ENCODE measurements at places on chromosomes 13 and 19. TPM values are rescaled to one million over a fixed set of nuclear protein-coding genes. Genes with fewer than 3 reads are reported as not detected.

KEAP1 gene
- 70.4 TPM for total RNA-seq

ZNF433 gene
- total RNA-seq, result 5.5 TPM

EFNB2 gene
- total RNA-seq, result 62.0 TPM

RAB3A gene
- 4.1 TPM for total RNA-seq

ZNF491 gene
- 3.1 TPM for total RNA-seq

CELF5 gene
- total RNA-seq, result 0.41 TPM

ZNF99 gene
- total RNA-seq, result not detected

ELL gene
- total RNA-seq, result 13.6 TPM

OR10H1 gene
- total RNA-seq, result not detected

WDR88 gene
- not detected for total RNA-seq

PSPN gene
- 1.3 TPM for total RNA-seq

TRPC4 gene
- 2.8 TPM for total RNA-seq

PDCD2L gene
- total RNA-seq, result 11.7 TPM

IGFL2 gene
- total RNA-seq, result not detected

CCDC70 gene
- not detected for total RNA-seq

ZNF579 gene
- total RNA-seq, result 9.5 TPM

SRRM5 gene
- not detected for total RNA-seq

PMIS2 gene
- not detected for total RNA-seq

PRDX2 gene
- 362 TPM for total RNA-seq

ADGRE3 gene
- not detected for total RNA-seq

C13orf42 gene
- not detected for total RNA-seq

TPTE2 gene
- total RNA-seq, result not detected

TNNT1 gene
- total RNA-seq, result not detected

ZNF382 gene
- total RNA-seq, result 8.5 TPM

SIGLEC9 gene
- total RNA-seq, result not detected

PDE4A gene
- total RNA-seq, result 5.3 TPM

SLITRK5 gene
- 0.06 TPM for total RNA-seq

ZNF626 gene
- total RNA-seq, result 5.7 TPM

ZFP28 gene
- 5.4 TPM for total RNA-seq

KIRREL2 gene
- total RNA-seq, result not detected

ZNF417 gene
- total RNA-seq, result 8.6 TPM

SCEL gene
- total RNA-seq, result not detected

MRI1 gene
- 34.0 TPM for total RNA-seq

ZNF667 gene
- 2.6 TPM for total RNA-seq

KLF5 gene
- 2.8 TPM for total RNA-seq

FGF9 gene
- total RNA-seq, result not detected

EPS8L1 gene
- total RNA-seq, result 20.4 TPM

NLRP5 gene
- total RNA-seq, result not detected

PEAK3 gene
- not detected for total RNA-seq

CCL25 gene
- total RNA-seq, result not detected

GIPR gene
- 0.76 TPM for total RNA-seq

ONECUT3 gene
- not detected for total RNA-seq

ZIC5 gene
- total RNA-seq, result not detected

KL gene
- 0.41 TPM for total RNA-seq

CCDC9 gene
- 10.0 TPM for total RNA-seq

SHISA7 gene
- not detected for total RNA-seq

GYS1 gene
- 41.5 TPM for total RNA-seq

IRGC gene
- not detected for total RNA-seq

KCNK6 gene
- 13.5 TPM for total RNA-seq

Data from glomerular endothelial cell (primary cell).